NCI-H2081 (cell line): ENCODE measurements at places on chromosomes 7 and 10.
A peak's percentile ranks its signal among the peaks of the same experiment; 100 is the strongest.

DNA sequence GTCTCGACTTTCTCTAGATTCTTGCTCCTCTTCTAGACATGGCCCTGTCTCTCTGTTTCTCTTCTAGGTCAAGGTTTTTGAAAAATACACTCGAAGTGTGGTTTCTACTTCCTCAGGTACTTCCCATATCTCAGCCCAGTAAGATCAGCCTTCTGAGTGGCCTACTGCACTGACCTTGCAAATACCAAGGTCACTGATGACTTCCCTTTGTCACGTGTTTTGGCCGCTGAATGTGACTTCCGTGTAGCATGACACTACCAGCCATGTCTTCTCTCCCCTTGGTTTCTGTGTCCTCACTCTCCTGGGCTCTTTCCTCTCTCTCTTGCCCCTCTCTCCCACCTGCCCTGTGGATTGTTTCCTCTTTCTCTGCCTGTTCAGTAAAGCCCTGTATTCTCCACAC, 7.9 kb upstream of the WIPF3 start:
- DNase-seq: no peak

- no peak for DNase-seq
Observed at GRCh38 chr7:74093671-74094223, 10.1 kb downstream of the LIMK1 start.

DNA sequence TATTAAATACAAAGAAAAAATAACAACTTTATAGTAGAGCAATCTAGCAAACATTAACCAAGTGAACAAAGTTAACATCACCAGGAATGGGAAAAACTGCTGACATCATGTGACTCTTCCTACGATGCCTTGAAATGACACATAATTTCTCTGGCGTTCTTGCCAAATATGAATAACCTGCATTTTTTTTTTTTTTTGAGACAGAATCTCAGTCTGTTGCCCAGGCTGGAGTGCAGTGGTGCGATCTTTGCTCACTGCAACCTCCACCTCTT, 126.5 kb upstream of the VKORC1L1 start:
- DNase-seq: no peak

GRCh38 chr7:91198371-91198770, 65.9 kb upstream of the FZD1 start:
- no peak for DNase-seq

DNA sequence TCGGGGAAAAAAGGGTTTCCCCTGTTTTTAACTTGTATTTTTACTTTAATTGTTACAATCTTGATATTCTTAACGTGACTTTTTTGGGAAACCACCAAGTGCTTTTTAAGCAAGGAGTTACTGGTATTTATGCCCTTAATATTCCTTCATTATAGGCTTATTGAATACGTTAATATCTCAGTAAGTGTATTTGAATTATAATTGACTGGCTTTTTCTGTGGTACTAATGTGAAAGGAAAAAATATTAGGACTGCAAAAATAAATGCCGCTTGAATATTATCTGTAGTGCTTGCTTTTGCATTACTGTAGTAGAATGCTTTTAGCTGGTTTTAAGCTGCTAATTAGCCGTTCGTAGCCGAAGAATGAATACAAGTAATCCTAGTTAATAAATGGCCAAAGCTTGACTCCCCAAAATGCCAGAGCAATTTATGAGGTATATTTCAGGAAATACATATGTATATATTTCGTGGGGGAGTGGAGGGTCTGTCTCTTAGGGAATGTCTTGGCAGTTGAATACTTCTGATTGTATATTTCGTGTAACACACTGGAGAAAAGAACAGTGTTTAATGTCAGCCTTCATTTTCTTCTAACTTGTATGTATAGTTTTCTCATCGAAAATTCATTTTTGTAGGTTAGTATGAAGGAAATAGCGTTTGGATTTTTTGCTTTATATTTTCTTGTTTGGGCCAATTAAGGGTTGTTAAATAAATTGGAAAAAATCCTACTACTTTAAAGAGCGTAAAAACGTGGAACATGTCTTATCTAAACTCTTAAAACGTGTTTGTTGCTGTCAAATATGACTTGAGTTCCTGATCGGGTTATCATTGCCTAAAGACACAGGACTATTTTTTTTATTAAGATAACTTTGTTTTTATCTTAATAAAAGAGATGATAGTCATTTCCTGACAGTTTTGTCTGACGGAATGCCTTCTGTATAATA, 1.5 kb downstream of the PDCD4 start:
- DNase-seq: no peak

- peak; percentile 96 for DNase-seq
Observed at GRCh38 chr7:142689439-142690120, 59.7 kb upstream of the PRSS1 start.

DNA sequence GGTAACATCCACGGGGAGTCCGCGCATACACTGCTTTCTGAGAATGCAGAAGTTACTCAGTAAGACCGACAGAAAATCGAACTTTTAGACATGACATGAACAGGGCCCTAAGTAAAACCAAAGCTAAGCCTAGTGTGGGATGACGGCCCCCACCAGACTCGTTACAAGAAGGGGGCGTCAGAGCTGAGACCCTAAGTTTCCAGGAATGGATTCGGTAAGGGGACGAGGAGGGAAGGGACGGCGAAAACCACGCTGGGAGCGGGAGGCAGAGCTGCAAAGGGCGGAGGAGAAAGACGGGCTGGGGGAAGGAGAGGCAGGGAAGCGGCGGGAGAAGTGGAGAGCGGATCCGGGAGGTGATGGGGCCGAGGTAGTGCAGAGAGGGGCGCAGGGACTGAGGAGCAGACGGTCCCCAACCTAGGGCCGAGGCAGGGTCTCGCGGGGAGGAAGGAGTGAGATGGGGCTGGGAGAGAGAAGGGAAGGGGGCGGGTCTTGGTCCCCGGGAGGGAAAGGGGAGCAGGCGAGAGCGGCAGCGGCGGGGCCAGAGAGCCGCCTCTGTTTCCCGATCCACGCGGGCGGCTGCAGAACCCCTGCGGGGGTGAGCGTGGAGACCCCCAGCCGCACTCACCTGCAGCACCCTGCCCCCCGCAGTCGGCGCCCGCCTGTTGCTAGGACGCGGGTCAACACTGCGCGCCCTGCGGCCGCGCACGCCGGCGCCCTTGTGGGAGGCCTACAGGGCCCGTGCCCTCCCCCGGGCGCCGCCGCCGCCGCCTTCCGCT, 513 bp downstream of the ODAD2 start:
- peak; percentile 32 for DNase-seq

GRCh38 chr10:120506674-120507073, 49.6 kb downstream of the PLPP4 start:
- no peak for DNase-seq

GRCh38 chr7:139645572-139646523, 122.4 kb downstream of the CLEC2L start:
- peak; percentile 86 for DNase-seq

- no peak for DNase-seq
Observed at GRCh38 chr10:99115703-99116102, 119.9 kb downstream of the HPSE2 start.

- DNase-seq: no peak
Observed at GRCh38 chr7:27737616-27738015, 2.3 kb upstream of the TAX1BP1 start.

DNA sequence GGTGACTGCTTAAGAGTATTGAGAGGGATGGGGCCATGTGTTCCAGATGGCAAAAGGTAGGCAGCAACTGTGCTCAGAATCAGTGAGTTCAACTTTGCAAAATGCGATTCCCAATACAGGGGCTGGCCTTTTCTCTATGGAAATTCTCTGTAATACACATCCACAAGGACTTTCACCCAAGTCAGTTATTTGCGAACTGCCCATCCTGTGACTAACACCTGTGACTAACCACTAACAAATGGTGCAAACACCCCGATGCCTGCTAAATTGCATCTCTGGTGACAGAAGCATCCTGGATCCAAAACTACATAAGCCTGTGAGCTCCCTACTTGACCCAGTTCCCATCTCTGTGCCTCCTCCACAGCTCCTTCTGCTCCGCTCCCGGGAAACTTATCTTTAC, 9.0 kb upstream of the CUZD1 start:
- DNase-seq: no peak

DNA sequence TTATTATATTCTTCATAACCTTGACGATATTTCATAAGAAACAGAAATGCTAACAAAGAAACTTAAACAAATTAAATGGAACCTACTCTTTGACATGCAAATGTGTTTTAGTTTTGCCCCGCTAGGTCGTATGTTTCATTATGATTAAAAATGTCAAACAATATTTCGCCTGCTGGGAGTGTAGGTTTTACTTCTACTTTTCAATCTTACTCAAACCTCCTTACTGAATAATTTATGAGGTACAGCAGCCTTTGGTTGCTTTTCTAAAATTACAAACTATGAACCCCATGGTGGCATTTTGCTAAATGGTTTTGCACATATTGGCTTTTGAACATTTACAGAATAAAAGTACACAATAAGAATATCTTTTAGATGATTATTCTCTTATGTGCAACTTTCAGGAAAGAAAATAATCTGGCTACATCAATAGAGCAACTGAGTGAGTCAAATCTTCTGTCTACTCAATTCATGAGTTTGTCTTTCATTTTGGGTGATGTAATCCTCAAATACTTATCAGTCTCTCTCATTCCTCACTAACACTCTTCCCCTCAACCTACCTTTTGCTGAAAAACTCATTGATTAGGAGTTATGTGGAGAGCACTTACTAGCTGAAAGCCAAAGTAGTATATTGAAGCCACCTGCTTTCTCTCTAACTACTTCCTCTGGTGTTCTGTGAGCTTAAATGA, 1226.4 kb downstream of the XPNPEP1 start:
- no peak for DNase-seq

DNA sequence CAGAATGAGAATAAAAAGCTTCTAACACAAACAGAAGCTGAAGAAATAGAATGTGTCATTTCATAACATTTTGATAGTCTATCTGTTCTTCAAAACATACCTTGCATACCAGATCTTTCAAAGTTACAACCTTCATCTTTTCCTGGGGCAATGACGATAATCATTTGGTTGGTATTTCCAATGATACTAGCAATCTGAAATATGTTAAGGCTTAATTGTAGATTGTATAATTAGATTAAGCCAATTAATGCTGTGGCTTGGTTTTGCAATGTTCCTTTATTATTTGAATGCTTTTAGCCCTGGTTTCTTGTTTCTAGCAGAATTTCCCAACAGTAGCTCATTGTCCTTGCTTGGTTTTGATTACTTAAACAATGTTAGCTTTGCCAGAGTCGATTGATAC, 84.6 kb downstream of the CABCOCO1 start:
- no peak for DNase-seq

DNA sequence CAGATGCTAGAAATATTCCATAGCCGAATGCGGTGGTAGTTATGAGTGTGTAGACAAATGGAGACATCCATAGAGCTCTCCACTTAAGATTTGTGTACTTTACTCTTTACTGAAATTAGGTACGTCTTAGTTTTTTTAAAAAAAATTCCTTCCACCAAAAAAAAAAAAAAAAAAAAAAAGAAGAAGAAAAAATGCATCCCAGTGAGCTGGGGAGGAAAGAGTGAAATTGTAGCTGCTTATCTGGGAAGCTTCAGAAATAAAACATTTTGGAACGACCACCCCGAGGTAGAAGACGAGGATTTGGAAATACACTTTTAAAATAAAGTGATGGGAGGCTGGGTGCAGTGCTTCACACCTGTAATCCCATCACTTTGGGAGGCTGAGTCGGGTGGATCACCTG, 53.8 kb downstream of the RGS10 start:
- DNase-seq: no peak

DNA sequence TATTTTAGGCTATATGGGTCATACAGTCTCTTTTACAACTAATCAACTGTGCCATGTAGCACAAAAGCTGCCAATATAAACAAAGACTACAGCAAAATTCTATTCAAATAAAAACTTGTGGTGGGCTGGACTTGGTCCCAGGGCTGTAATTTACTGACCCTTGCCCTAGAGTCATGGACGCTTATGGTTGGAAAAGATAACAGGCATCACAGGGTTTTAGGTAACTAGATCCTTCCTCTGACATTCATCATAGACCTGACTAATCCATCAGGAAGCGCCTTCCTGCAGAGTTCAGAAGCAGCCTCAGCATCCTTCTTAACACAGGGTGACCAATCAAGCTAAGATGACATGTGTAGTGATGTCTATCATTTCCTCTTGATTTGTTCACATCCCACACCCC, 40.2 kb upstream of the GPAM start:
- DNase-seq: no peak

GRCh38 chr10:114855776-114856543, 34.4 kb downstream of the FHIP2A start:
- no peak for DNase-seq

GRCh38 chr10:21069278-21069677, 172.2 kb upstream of the NEBL start:
- DNase-seq: no peak

GRCh38 chr10:17735166-17735941, 16.6 kb upstream of the TMEM236 start:
- DNase-seq: no peak

DNA sequence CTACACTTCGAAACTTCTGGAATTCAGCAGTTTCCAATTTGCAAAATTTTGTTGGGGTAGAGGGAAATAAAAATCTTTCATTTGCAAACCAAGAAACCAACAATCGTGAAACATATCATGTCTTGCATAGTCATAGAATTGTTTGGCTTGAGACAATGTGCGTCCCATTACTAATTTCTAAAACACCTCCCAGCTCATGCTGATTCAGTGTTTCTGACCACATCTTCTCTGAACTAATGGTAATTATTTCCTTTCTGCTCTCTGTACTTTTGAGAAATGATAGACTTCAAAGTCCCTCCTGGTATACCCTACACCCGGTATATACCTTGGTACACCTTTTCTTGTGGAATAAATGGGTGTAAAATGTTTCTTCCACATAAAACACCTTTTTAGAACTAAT, 41.8 kb upstream of the TSPAN13 start:
- no peak for DNase-seq

- no peak for DNase-seq
Observed at GRCh38 chr10:124092250-124092859, 1.0 kb downstream of the CHST15 start.

- DNase-seq: no peak
Observed at GRCh38 chr7:43630482-43630881, 47.6 kb downstream of the STK17A start.

GRCh38 chr7:140771826-140772225, 75.3 kb downstream of the NDUFB2 start:
- DNase-seq: no peak

DNA sequence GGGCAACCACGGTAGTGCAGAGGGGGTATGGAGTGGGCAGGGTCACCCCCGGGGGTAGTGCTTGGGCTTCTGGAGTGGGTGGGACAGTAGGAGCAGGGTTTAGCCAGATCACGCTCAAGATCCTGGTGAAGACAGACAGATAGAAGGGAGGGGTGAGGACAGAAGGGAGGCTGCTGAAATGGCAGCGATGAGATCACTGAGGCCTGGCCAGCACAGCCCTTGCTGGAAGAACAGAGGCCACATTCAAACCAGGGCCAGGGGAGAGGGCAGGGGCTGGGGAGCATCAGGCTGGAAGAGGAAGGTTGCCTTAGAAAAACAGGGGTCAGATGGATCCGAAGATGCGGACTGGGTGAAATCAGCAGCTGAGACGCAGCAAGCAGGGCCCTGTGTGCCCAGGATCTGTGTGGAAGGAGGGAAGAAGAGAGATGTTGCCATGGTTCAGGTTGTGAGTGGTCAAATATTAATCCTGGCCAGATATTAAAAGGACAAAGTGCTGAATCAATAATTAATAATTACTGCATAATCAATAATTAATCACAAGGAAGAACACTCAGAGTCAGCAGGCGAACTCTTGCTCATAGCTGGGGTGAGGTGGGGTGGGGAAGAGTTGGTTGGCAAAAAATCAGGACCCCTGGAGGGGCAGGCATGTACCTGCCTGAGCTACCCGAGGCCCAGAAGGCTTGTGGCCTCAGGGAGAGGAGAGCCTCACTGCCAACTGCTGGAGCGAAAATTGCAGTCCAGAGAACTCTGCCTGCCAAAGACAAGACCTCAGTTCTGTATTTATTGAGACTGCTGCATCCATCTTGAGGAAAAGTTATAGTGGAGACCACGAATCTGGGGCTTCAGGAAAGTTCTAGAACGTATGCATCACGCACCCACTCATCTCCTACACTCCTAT, 105.7 kb downstream of the GRB10 start:
- no peak for DNase-seq
